Cerebellar cortex (tissue), 1 donor: ENCODE measurements at places on chromosomes 16 and 17.

- DNase-seq, result peak; percentile 45
These were observed 107.8 kb downstream of the GNAO1 start for GRCh38 chr16:56298948-56299596.

DNA sequence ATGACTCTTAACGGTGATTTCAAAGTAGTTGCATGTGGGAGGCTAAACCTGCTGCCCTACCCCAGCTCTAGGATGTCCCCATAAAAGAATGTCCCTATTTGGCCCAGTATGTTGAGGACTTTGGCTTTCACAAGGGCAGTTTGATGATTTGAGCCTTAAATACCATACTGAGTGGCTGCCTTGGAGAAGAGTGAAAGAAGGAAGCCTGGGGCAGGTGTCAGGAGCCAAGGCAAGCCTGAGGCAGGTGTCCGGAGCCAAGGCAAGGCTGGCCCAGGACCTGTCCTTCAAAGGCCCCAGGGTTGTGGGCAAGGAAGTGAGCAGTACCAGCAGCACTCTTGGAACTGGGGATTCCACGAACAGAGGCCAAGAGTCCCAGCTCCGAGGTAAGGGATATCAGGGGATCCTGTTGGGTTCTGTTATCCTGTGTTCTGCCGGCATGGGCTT, 18.6 kb downstream of the ST6GALNAC2 start:
- DNase-seq, result peak; percentile 34

DNA sequence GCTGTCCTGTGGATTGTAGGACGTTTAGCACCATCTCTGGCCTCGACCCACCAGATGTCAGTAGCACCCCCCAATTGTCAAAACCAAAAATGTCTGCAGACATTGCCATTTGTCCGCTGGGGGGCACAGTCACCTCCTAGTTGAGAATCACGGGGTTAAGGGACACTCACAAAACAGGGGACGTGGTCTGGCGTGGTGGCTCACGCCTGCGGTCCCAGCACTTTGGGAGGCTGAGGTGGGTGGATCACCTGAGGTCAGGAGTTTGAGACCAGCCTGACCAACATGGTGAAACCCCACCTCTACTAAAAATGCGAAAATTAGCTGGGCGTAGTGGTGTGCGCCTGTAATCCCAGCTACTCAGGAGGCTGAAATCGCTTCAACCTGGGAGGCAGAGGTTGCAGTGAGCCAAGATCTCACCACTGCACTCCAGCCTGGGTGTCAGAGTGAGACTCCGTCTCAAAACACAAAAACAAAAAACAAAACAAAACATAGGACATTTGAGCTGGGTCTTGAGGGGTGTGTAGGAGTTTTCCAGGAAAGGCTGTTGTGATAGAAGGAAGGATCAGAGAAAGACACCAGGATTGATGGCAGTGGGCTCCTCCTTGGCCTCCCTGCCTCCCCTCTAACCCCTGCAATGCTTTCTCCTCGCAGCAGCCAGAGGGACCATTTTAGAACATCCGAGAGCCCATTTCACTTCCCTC, 171.8 kb upstream of the GSE1 start:
- no peak for DNase-seq

- no peak for DNase-seq
These were observed 2.3 kb upstream of the CBX8 start for GRCh38 chr17:79799174-79799537.

GRCh38 chr17:78134899-78135385, 4.4 kb downstream of the TMC8 start:
- no peak for DNase-seq

DNA sequence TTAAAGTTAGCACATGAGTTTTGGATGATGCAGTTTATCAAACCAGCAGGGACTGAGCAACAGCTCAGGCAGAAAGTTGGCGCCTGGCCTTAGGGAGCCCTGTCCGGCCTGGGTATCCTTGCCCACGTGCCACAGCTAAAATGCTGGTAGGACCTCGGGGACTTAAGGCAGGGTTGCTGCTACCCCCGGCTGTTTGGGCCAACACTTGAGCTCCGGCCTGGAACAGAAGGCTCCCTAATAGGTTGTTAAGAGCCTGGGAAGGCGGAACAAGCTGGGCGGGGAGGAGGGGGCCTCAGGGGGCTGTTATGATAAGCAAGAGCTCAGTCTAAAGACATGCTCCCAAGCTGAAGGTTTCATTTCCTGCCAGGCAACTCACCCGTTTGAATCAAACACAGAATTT, 39.7 kb downstream of the CUEDC1 start:
- no peak for DNase-seq

DNA sequence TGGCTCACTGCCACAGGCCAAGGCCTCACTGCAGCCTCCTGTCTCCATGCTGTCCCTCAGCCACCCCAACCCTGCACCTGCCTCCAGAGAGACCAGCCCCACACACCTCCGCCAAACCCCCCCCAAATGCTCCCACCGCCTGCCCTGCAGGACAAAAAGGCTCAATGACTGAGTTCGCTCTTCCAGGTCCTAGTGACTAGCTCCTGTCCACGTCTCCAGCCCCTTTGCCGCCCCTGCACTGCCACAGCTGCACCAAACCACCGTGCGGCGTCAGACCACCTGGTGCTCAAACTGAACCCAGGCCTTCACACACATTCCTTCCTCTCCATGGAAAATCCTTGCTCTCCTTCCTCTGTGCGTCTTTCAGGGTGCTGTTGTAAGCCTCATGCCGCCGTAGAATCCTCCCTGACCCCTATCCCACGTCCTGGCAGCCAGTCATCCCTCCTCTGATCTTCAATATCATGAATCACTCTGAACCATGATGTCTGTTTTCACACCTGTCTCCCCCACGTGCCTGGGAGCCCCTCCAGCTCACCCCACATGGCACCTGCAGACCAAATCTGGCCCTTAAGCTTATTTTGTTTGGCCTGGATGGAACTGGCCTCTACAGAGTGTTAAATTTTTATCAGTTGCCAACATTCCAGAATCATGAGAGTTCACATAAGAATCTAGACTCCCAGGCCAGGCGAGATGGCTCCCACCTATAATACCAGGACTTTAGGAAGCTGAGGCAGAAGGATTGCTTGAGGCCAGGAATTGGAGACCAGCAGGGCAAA, 4.3 kb upstream of the GSG1L start:
- DNase-seq, result no peak

- no peak for DNase-seq
These were observed 4.9 kb downstream of the RARA start for GRCh38 chr17:40313668-40314583.

GRCh38 chr16:71893888-71894228, 1.5 kb upstream of the IST1 start:
- no peak for DNase-seq

DNA sequence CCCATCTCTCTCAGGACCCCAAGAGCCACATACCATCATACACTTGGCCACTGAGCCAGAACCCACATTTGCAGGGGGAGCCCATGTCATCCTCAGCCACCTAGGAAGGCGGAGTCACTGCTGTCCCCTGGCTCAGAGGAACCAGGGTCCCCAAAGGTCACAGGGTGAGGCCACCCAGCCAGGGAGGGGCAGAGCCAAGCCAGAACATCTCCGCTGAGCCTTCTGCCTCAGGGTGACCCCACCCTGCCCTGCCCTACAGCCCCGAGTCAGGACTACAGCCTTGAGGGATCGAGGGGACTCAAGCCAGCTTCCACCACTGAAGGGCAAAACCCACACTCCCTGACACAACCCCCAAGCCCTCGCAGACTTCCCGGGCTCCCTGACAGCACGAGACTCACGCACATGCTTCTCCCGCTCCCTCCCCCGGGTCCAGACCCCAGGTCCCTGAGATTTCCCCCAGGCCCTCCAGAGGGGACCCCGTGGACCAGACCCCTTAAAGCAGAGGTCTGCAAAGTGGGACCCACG, 17.4 kb downstream of the PIEZO1 start:
- DNase-seq, result no peak

DNA sequence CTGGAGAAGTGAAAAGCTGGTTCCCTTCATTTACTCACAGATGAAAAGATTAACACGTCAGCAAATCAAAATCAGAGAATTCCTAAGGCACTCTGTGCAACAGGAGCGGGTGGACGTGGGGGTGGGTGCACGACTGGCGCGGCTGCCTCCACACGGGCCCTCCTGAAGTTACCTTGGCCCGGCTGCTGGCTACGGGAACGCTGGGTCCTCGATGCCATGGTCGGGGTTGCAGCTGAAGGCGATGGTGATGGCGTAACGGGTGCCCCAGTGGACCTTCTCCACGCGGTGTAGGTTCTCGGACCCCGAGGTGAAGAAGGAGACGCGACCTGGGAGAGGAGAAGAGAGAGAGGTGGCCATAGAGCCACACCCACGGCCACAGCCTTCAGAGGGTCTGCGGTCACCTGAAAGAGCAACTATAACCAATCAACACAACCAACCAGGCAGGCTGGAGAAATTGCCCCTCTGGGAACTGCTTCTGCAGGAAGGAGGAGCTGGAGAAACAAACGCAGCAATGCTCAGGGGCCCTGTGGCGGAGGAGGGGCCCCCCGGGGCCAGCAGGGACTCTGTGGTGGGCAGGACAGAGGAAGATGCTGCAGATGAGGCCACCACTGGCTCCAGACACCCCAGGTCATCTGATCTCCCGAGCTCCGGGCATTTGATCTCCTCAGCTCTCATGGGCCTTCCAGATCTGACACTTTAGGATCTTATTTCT, 20.8 kb downstream of the UTS2R start:
- DNase-seq, result no peak

DNA sequence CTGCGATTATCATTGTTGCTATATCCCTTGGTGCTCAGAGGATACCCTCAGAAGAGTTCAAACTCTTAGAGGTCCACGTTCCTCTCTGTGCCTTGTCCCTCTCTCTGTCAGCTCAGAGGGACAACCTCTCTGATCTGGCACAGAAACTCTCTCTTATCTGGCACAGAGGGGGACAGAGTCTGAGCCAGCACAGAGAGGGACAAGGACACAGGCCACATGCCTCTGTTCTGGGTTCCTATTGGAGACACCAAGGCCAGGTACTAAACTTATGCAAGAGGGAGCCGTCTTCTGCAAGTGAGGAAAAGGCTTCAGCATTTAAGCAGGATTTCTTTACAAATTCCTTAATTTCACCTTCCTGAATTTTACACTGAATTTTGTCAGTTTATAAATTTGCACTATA, 565.2 kb downstream of the TOX3 start:
- no peak for DNase-seq

DNA sequence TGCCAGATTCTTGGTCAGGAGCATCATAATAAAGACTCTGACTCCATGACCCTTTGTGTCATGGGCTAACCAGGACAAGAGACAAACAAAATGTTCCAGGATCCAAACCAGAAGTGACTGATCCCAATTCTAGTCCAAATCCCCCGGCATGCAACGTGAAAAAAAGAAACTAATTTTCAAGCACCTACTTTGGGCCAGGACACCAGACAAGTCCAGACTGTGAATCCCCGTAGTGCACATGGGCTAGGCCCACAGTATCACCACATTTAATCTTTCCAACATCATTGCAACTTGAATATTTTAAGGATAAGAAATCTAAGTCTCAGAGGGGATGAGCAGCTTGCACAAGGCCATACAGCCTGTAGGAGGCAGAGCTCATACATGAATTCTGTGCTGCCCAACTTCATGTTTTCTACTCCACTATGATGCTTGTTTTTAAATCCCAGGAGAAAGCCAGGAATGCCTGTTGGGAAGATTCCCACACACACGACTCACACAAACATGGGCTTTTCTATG, 365.7 kb downstream of the NPIPA8 start:
- DNase-seq, result no peak

GRCh38 chr16:75248142-75248535, 3.3 kb downstream of the BCAR1 start:
- DNase-seq, result no peak

DNA sequence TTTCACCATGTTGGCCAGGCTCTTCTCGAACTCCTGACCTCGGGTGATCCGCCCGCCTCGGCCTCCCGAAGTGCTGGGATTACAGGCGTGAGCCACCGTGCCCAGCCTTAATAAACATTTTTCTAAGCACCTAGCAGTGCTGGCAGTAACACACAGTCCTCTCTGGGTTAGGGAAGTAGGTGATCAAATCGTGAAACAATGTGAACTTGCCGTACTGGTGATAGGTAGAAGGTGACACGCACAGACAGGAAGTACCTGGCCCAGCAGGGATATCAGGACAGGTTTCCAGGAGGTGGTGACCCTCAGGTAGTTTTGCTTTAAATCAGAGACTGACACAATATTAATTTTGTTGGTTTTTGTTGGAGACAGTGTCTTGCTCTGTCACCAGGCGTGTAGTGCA, 4.5 kb downstream of the PLD2 start:
- DNase-seq, result no peak
